ENCODE measurements at places on chromosomes 4 and X.

GRCh38 chr4:118388606-118389005, 35.8 kb upstream of the PRSS12 start:
- no peak for DNase-seq

DNA sequence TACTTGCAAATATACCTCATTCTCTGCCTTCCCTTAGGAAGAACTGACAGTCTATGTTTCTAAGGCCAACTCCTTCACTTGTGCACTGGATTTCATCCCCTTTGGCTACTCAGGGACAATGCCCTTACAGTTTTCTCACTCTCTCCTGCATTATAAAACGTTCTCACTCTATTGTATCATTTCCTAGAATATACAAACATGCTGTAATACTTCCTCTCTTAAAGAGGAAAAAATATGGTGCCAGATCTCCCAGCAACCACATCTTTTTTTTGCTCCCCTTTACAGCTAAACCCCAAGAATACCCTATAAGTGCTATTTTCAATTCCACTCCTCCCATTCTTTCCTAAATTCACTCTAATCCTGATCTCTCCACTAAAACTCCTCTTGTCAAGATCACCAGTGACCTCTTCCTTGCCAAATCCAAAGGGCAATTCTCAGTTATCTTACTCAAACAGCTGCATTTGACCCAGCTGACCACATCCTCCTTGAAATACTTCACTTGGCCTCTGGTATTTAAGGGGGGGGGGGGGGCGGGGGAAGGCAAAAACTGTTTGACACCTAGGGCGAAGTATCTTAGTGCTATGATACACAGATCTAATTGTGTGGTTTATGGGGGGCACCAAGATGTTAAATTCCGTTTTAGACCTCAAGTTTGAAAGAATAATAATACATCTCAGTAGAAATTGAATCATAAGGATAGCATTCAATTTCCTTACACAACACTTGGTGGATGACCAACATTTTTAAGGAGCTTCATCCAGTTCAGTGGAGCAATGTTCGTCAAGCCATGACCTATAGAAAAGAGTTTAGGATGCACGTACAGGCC, 1.6 kb downstream of the RCHY1 start:
- DNase-seq, result peak; percentile 6

- no peak for DNase-seq
These were observed 3.4 kb downstream of the GABRA2 start for GRCh38 chr4:46386570-46386969.

- no peak for DNase-seq
These were observed 63.1 kb downstream of the ACOX3 start for GRCh38 chr4:8377103-8378075.

GRCh38 chr4:16225167-16225862, 956 bp downstream of the TAPT1 start:
- DNase-seq, result peak; percentile 20

- no peak for DNase-seq
These were observed 22.8 kb upstream of the EIF4E start for GRCh38 chr4:98951710-98952109.

DNA sequence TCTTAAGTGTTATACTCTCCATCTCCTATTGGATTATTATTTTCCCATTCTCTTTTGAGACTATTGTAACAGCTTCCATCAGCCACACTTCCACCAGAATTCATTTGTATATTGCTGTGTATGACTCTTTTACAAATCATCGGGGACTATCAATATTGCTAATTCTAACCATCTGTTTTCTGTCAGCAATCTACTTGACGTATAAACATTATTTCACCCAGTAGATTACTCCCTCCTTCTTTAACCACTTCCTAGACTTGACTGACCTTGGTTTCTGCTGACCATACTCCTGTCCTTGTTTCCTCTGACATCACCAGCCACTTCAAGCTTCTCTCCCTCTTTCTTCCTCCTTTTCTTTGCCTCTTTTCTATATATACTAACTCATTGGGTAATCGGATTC, 402.9 kb downstream of the PCDH18 start:
- no peak for DNase-seq

GRCh38 chrX:23764188-23764984, 18.6 kb upstream of the SAT1 start:
- DNase-seq, result no peak

GRCh38 chrX:153639177-153640044, 7.6 kb upstream of the DUSP9 start:
- DNase-seq, result no peak

- DNase-seq, result no peak
These were observed 882.6 kb downstream of the TRIML1 start for GRCh38 chr4:189021831-189022230.

- no peak for DNase-seq
These were observed 28.0 kb upstream of the GLRA2 start for GRCh38 chrX:14501327-14501726.

- no peak for DNase-seq
These were observed 2.4 kb downstream of the SLC49A3 start for GRCh38 chr4:686413-687040.

DNA sequence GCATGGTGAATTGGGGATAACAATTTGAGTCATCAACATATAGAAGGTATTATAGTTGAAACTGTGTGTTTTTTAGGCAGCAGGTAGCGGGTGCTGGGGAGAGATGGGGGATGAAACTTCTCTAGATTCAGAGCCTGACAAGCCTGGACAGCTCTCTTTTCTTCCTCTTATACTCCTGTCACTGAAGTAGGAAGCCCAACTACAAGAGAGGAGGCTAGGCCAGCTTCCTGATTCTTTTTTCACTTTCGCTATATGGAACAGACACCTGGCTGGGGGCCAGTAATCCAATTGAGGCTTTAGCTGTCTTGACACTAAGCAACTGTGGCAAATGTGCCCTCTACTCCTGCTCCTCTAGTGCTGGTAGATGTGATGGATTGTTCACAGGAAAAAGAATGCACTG, 69.2 kb downstream of the PHKA1 start:
- no peak for DNase-seq

- DNase-seq, result no peak
These were observed 392.0 kb upstream of the INTU start for GRCh38 chr4:127240764-127241105.

DNA sequence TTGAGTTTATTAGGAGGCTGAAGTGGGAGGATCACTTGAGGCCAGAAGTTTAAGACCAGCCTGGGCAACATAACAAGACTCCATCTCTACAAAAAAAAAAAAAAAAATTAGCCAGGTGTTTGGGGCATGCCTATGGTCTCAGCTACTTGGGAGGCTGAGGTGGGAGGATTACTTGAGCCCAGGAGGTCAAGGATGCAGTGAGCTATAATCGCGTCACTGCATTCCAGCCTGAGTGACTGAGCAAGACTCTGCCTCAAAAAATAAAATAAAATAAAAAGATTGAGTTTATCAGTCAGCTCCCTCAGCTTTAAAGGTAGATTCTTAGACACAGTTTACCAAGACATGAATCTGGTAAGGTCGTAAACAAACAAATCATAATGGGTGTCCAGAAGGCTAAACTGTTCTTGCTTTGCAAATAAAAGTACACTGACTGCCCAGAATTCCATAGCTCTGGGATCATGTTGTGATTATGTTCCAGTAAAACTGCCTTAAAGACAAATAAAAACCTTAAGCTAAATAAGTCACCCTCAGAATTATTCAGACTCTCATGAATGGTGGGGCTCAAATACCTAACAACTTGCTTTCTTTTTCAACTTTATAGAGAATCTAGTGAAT, 18.7 kb downstream of the APOO start:
- DNase-seq, result peak; percentile 26

DNA sequence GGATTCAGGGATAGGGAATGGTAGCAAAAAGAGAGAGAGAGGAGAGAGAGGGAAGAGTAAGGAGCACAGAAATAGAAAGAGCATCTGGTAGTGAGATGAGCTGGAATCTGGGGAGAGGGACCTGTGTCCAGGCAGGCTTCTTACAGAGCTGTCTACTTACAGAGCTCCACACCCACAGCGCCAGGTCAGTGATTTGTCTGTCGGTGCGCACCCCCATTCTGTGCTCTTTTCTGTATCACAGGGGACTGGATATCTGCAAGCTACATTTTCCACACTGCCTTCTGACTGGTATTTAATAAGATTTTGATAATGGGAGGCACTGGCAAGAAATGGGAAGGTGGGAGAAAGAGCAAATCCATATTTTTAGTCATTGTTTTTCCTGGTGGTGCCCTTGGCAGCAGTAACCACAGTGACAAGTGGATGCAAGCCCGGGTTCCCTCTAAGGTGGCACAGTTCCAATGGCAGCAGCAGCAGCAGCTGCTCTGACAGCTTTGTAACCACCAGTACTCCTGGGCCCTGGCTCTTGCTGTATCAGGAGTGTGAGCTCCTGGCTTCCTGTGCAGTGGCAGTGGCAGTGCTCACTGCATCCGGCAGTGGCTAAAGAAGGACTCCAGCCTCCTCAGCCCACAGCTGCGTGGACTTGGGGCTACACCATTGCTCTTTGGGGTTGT, 300.5 kb downstream of the TRIML1 start:
- peak; percentile 46 for DNase-seq

GRCh38 chr4:5142726-5143125, 91.4 kb downstream of the STK32B start:
- peak; percentile 39 for DNase-seq

DNA sequence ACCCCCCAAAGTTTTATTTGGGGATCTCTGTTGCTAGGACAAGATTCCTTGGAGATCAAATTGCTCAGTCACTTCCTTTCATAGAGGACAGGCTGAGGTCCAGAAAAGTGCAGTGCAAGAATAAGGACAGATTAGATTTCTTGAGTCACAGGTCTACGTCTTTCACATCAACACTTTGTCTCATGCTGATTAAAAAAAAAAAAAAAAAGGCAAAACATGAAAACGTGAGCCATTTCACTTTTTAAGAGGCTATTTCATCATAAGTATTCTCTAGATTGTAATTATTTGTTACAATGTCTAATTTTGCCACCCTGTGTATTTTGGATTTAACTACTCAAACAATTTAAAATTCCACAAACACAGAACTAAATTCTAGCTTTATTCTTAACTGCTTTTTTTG, 647.0 kb downstream of the TRAM1L1 start:
- DNase-seq, result no peak

DNA sequence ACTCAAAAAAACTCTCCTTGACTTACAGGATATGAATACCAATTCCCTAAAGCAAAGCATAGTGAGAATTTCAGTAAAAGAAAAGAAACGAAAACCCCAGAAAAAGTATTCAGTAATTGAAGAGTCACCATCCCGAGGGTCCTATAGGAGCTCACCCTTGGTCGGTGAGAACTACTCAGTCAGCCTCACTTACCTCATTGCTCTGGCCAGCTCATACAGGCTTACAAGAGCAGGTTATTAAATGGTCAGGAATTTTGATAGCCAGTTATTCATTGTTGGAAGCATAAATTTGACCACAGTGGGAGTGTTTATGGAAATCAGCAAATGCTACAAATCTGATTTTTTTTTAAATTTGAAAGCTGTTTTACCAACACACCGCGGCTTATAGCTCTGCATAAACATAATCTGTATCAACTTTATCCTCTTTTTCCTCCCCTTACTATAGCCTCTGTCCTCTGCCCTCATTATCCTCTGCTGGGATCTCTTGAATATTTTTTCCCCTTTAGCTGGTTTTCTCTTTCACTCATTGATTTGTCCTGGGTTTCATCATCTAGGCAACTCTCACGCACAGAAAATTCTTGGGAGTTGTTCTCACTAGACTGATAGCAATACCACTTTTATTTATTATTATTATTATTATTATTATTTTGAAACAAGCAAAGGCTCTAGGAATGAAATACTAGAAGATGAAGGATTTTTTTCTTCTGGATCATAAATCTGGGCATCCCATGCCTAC, 11.0 kb upstream of the CXCL2 start:
- DNase-seq, result no peak

GRCh38 chr4:111441687-111442086, 703.6 kb upstream of the FAM241A start:
- no peak for DNase-seq

DNA sequence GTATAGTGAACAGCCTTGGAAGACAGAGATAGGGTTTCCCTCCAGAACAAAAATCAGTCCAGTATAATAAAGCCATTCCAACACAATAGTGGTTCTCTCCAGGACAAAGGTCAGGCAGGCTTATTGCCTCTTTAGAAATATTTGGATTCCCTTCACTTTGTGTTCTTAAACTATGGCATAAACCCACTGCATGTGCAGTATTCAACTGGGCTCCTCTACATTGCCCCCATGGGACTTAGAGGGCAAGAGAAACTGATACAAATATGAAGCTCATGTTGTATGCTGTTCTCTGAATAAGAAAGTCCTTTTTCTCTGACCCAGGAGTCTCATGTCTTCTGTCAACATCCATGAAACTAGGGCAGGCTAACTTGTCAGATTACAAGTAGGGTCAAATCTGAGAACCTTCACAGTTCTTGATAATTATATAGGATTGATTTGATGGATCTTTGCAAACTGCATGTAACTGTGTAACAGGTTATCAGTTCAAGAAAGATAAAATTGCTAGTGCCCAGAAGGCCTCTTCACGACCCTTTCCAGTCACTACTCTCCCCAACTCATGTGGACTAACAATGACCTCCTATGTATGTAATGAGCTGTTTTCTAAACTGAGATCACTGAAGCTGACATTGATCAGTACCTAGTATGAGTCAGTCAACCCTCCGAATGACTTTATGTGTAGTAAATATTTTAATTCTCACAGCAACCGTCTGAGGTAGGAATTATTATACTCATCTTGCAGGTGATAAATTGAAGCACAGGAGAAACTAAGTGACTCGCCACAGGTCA, 31.9 kb upstream of the FAM9C start:
- DNase-seq, result no peak

All from muscle of back (tissue), 13 donors.